DND-41 (cell line): ENCODE measurements at places on chromosomes 11 and 22.

DNA sequence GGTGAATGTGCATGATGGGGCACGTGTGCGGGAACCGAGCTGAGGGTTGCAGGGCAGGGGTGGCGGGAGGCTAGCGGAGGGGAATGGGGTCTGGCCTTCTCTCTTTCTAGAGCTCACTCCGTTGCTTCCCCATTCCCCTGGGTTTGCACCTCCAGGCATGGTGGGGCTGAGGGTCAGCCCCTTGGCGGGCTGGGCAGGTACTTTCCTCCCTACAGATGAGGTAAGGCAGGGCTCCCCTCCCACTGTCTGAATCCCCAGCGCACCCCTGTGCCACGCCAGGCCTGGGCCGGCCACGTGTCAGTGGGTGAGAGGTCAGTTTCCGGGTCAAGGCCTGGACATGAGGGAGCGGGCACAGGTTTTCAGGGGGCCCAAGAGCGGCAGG lies 8.9 kb downstream of the SUSD2 start:
- no peak for DNase-seq

DNA sequence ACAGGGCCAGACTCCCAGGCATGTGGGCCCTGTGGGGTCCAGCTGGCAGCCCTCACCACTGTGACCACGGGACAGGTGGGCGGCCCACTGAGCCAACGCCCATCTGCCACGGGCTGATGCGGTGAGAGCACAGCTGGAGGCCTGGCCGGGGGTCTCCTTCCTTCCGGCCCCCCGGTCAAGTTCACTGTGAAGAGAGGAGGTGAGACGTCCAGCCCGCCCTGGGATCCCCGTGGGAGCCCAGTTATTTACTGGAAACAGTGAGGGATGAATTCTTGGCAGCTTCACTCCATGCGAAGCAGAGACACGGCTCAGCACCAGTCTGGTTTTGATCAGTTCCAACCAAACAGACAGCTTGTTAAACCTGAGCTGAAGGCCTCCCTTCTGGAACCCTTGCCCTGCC lies 38.7 kb downstream of the WNT11 start:
- no peak for DNase-seq

DNA sequence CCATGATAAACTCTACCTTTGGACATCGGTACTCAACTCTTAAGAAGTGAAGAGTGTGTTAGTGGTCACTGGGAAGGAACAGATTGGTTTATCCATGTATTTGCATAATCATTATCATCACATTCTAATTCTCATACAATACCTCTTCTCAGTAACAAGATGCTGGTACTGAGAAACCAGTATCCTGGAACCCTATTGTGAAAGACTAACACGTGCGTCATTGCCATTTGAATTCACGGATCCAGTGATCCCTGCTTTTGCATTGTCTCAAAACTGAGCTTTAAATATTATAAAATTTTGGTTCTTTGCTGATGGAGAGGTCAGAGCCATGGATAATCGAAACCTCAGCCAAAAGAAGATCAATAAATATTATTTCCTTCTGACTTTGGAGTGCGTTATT lies 35.2 kb downstream of the KIRREL3 start:
- DNase-seq: no peak

GRCh38 chr11:20125927-20126326 lies 34.3 kb downstream of the DBX1 start:
- DNase-seq: no peak

GRCh38 chr11:88464528-88464927 lies 127.0 kb upstream of the CTSC start:
- no peak for DNase-seq

- DNase-seq: peak; percentile 28
Measured at GRCh38 chr11:127071606-127072005, 71.0 kb upstream of the KIRREL3 start.

GRCh38 chr11:103959279-103959942 lies 77.0 kb upstream of the DDI1 start:
- DNase-seq: no peak

GRCh38 chr11:84922212-84922805 lies 704.8 kb downstream of the DLG2 start:
- DNase-seq: no peak

- no peak for DNase-seq
Measured at GRCh38 chr11:65505466-65506289, 6.8 kb downstream of the MALAT1 start.

DNA sequence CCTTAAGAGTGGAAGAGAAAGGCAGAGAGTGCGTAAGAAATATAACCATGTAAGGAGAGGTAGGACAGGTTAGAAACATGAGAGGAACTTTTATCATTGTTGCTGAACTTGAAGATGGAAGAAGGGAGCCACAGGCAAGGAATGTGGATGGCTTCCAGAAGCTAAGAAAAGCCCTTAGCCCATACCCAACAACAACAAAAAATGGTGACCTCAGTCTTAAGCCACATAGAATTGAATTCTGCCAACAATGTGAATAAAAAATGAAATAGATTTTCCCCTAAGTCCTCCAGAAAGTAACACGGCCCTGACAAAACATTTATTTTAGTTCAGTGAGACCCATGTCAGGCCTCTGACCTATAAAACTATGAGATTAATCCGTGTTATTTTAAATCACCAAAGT lies 767.3 kb downstream of the FAM181B start:
- no peak for DNase-seq

DNA sequence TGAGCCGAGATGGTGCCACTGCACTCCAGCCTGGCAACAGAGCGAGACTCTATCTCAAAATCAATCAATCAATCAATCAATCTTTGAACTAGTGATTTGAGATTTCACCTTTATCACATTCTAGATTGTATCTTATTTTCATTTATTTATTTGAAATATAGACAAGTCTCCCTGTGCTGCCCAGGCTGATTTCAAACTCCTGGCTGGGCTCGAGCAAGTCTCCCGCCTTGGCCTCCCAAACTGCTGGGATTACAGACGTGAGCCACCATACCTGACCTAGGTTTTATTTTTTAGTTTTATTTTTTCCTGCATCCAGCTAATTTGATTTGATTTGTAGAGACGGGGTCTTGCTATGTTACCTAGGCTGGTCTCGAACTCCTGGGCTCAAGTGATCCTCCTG lies 17.1 kb downstream of the F2 start:
- DNase-seq: no peak

DNA sequence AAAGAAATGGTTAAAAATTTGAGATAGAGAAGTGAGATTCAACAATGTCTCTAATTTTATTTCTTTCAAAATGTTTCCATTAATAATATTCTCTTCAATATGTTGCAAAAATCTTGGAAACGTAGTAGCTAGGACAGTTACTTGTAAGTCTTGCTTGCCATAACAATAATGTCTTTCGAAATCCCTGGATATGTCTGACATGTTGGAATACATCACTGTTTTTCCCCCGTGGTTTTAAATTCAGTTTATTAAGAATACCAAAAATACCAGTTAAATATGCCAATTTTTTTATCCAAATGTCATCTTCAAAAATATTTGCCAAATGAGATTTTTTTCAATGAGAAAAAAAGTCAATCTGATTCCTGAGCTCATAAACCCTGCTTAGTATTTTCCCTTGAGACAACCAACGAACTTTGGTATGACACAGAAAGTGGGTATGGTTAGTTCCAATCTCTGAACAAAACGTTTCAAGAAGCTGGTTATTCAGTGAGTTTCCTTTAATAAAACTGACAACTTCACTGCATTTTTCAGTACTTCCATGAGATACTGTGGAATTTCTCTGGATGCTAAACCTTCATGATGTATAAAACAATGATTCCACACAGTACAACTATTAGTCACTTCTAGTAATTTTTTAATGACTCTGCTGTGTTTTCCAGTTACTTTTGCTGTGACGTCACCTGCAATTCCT lies 36.7 kb upstream of the AMPD3 start:
- no peak for DNase-seq

GRCh38 chr22:50058906-50059880 lies 1.1 kb upstream of the TTLL8 start:
- DNase-seq: no peak

- peak; percentile 21 for DNase-seq
Measured at GRCh38 chr11:61679893-61680621, at the start of gene DAGLA. TSS of gene DAGLA (plus strand) at chr11:61680391. CDS start at chr11:61720156, 39,765 bp downstream.
